ENCODE measurements at places on chromosomes 2 and 18. TPM values are rescaled to one million over a fixed set of nuclear protein-coding genes. Genes with fewer than 3 reads are reported as not detected.
A peak's percentile ranks its signal among the peaks of the same experiment; 100 is the strongest.

- no peaks in the 10 kb centered on the region for H3K36me3 ChIP-seq
- H3K4me1 ChIP-seq = peaks cover 4% of the 10 kb centered on the region
- H3K27ac ChIP-seq = no peak overlapping the region
- H3K4me3 ChIP-seq = no peak overlapping the region
- no peak for DNase-seq
Observed at GRCh38 chr2:153488072-153488471, 9.5 kb upstream of the RPRM start.

- no peak for DNase-seq
- H3K4me3 ChIP-seq = no peak overlapping the region
- no peaks in the 10 kb centered on the region for H3K4me1 ChIP-seq
- no peaks in the 10 kb centered on the region for H3K36me3 ChIP-seq
Observed at GRCh38 chr2:70615222-70615621, 61.6 kb upstream of the TGFA start.

Gene SNED1
- total RNA-seq = 133 TPM

DNA sequence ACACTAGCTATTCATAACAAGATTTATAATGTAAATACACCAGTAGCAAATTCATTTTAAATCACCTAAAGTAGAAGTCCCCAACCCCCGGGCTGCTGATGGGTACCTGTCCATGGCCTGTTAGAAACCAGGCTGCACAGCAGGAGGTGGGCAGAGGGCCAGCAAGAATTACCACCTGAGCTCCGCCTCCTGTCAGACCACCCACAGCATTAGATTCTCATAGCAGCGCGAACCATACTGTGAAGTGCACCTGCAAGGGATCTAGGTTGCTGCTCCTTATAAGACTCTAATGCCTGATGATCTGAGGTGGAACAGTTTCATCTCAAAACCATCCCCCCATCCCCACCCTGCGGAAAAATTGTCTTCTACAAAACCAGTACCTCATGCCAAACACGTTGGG is 71.3 kb downstream of the KANSL1L start:
- H3K36me3 ChIP-seq = peaks cover 3% of the 10 kb centered on the region
- H3K27me3 ChIP-seq = no peaks in the 10 kb centered on the region
- no peak overlapping the region for H3K27ac ChIP-seq
- H3K4me1 ChIP-seq = no peaks in the 10 kb centered on the region
- no peak for DNase-seq

Gene C2orf81
- 1.7 TPM for total RNA-seq

DNA sequence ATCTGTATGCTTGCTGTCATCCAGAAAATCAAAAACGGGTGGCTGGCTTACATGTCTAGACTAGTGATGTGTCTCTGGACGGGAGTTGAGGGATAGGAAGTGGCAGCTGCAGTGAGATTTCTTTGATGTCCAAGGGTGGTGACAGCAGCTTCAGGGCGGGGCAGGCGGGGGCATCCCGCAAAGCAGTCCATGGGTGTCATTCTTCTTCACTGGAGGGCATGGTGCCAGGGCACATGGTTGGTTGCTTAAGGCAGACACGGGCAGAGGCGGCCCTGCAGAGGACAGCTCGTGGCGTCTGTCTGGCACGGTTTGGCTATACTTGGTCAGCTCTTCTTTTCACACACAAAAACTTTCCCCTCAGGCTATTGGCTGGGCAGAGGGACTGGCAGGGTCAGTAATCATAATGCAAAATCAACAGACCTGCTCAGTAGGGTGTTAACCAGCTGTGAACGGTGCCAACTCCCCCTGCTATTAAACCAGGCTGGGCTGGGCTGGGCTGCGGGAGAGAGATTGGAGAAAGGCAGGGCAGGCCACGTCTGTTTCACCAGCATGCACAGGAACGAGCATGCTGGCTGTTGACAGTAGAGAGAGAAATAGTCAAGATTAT is 63.7 kb downstream of the COL4A3 start:
- H3K27ac ChIP-seq = peak overlapping the region; percentile 58
- H3K4me3 ChIP-seq = peak overlapping the region; percentile 60
- H3K27me3 ChIP-seq = no peaks in the 10 kb centered on the region
- DNase-seq = peak; percentile 3
- peaks cover 3% of the 10 kb centered on the region for H3K4me1 ChIP-seq

Gene SH2D6
- total RNA-seq = not detected

Gene CAPN14
- 0.14 TPM for total RNA-seq

All from thoracic aorta (tissue), 2 donors.